ENCODE measurements at places on chromosomes 5 and 9.

DNA sequence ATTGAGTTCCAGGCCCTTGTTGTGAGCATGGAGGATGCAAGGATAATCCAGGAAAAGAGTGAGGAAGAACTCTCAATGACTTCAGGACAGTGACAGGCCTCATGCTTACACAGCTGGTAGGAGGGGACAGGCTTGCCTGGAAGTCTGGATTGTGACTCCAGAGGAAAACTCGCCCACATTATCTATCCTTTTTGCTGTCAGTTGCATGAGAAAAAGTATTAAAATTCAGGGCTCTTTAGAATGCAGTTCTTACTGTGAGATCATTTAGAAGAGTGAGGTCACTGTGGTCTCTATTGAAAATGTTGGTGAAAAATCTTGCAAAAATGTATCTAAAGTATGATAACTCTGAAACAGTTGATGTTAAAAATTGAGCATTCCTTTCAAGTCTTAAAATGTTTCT, 30.5 kb downstream of the NTRK2 start:
- DNase-seq, result no peak

DNA sequence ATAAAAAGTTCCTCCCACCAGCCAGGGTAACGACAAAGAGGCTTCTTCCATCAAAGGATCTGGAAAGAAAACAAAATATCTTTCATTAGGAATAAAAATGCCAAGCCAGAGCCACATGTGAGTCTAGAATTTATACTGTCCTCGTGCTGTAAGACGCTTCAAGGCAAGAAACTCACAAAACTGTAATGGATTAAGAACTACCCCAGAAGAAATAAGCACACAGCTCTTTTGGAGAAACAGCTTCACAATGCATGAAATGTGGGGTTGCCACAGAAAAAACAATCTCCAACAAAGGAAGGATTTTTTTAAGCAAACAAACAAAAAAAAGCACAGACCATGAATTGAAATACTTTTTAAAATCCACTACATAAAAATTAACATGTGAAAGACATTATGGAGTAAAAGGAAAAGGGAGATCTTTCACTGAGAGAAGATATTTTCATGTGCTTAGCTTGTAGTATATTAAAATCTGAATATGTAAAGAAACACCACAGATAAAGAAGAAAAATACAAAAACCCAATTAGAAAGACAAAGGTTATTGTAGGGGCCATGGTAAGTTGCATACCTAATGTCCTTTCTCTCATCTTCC, 140.5 kb upstream of the NFIL3 start:
- no peak for DNase-seq

DNA sequence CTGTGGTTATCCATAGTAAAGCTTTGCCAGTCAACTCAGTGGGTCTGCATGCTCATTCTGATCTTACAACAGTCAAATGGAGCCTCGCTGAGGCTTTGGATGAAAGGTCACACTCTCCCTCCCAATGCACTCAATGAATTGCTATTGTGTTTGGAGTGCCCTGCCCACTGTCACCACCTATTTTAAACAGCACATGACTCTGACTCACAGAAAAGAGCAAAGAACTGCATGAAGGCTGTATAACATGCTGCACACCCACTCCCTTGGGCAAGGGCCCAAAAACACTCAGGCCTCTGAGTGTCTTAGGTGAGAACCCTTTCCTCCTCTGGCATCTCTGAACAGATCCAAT, 118.7 kb upstream of the CCDC112 start:
- DNase-seq, result no peak

GRCh38 chr5:57681942-57682341, 199.3 kb upstream of the ACTBL2 start:
- no peak for DNase-seq

DNA sequence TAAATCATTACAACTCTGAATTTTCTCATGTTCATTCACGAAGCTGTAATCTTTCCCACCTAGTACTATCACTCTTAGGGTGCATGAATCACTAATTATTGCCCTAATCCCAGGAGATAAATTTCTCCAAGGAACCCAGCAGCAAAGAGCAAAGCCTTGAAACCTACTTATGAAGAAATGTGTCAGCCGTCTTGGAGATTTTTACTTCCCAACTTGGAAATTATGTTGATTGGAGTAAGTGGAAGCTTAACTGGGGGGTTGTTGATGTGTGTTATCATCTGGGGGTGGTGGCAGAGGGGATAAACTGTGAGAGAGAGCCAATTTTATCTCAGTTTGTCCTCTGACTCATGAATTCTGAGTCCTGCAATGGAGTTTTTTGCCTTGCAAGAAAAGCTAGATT, 440.5 kb upstream of the WWC1 start:
- DNase-seq, result no peak

DNA sequence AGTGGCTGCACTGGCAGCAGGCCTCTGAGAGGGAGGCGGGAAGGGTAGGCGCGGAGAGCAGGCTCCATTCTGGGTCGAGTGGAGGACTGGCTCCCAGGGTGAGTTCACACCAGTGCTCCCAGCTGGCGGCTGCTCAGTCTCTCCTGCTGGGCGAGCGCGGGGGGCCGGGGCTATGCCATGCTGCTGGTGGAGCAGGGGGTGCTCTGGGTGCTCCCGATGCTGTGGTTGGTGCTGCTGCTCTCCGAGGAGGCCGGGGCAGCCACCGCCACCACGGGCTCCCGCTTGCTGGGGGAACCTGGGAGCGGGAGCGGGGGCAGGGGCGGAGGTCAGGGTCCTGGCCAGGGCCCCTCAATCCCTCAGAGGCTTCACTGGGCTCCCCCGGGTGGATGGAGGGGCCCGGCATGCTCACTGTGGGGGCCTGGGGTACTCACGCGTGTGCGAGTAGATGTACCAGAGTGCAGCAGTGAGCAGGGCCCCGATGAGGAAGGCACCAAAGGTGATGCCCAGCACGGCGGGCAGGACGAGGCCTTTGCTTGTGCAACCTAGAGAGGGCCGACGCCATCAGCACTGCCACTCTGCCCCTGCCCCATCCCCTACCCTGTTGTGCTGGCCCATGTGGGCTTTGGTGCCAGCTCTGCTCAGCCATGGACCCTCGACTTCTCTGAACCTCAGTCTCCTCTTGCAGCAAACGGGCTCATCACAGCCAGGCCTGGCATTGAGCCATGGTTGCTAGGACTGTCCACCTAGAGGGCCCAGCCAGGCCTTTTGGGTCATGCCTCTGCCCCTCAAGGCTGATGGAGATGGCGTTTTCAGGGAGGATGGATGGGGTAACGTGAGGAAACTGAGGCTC, 13.1 kb downstream of the FPGS start:
- DNase-seq, result no peak

DNA sequence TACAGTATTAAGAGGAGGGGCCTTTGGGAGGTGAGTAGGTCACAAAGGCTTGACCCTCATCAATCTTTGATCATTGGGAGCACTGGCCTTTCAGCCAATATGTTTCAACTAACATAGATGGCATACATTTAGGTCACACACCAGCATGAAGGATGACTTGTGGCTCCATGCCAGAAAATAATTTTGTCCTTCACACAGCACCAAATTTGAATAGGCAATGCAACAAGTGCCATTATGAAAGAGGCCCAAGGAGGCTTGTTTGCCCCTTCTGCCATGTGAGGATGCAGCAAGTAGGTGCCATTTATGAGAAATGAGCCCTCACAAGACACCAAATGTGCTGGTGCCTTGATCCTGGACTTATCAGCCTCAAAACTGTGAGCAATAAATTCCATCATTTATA, 81.1 kb downstream of the JAKMIP2 start:
- no peak for DNase-seq

GRCh38 chr9:95409650-95410426, 92.3 kb upstream of the FANCC start:
- DNase-seq, result no peak

DNA sequence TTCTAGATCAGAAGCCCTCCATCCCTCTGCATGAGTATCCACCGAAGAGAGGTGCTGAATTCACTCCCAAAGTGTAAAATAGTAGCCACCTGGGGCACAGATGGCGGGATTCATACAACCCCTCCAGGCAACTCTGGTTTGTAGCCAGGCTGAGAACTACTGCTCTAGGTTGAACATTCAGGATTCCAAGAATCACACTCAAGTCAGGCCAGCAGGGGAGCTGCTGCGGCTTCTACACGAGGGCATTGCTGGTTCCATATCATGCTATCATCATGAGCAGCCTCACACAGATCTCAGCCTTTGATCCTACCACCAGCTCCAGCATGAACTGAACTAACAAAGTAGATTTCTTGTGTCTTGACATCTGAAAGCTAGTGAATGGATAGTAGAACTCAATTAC, 367.9 kb downstream of the DIRAS2 start:
- DNase-seq, result no peak

- DNase-seq, result no peak
These were observed 6.9 kb downstream of the SHC3 start for GRCh38 chr9:89171693-89172092.

DNA sequence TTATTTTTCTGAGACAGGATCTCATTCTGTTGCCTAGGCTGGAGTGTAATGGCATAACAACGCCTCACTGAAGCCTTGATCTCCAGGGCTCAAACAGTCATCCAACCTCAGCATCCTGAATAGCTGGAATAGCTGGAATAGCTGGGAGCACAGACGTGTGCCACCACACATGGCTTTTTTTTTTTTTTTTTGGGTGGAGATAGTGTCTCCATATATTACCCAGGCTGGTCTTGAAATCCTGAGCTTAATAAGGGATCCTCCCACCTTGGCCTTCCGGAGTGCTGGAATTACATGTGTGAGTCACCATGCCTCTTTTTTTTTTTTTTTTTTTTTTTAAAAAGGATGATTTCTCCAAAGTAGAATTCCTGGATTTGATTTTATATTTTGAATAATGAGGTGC, 60.7 kb downstream of the NSD1 start:
- DNase-seq, result peak; percentile 15

- no peak for DNase-seq
These were observed 255.2 kb downstream of the SGCD start for GRCh38 chr5:156582193-156582598.

DNA sequence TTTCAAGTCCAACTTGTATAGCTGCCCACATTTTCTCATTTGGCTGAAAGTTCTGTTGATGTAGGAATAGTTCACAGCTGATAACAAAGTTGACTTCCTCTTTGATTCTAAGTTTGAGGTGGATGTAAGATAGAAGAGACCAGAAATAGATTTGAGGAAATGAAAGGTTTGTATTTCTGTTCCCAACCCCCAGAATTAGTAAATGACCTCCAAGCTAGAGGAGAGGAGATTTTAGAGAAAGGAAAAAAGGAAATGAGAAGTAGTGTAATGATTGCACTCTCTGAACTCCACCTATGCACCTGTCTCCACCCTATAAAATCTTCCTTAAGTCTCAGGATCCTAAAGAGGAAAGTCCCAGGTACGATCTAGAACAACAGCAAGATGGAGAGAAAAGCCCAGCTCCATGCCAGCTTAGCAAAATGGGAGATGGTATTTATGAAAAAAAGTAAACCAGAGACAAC, 130.4 kb upstream of the POC5 start:
- no peak for DNase-seq

GRCh38 chr5:165201369-165201768, 1696.0 kb downstream of the MAT2B start:
- no peak for DNase-seq

DNA sequence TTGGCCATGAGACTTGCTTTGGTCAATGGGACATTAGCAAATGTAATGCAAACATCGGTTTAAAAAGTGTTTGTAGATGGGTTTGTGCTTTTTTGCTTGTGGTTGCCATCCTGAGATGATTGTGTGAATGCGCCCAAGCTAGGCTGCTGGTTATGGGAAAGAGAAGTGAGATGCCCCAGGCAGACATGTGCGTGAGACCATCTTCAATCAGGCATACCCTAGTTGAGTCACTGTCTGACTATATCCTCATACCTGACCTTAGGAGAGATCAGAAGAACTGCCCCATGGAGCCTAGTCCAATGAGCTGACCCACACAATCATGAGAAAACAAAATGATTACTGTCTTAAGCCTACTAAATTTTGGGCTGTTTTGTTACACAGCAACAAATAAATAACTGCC, 36.8 kb upstream of the ZNF608 start:
- no peak for DNase-seq

- DNase-seq, result no peak
These were observed 731 bp downstream of the PRR16 start for GRCh38 chr5:120464627-120465435.

- no peak for DNase-seq
These were observed 12.5 kb upstream of the SYNPO start for GRCh38 chr5:150627731-150628545.

GRCh38 chr9:84597131-84597530, 72.4 kb upstream of the NTRK2 start:
- DNase-seq, result no peak

DNA sequence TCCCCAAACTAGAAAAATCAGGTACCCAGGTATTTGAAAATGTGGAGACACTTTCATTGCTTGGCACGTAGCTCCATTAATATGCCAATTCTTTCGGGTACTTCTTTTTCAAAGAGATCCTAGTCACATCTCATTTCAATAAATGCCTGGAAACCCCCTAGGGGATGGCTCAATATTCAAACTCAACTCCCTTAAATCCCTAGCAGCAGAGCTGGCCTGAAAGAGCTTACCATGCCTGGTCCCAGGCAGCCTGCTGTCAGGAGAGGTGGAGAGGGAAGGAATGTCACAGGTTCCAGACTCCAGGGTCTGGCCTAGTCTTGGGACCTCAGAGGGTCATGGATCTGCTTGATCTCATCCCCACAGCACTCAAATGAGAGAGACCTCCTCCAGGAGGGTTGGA, 187.1 kb downstream of the SPOCK1 start:
- no peak for DNase-seq

GRCh38 chr9:114722081-114722621, 40.2 kb upstream of the TEX48 start:
- DNase-seq, result no peak

DNA sequence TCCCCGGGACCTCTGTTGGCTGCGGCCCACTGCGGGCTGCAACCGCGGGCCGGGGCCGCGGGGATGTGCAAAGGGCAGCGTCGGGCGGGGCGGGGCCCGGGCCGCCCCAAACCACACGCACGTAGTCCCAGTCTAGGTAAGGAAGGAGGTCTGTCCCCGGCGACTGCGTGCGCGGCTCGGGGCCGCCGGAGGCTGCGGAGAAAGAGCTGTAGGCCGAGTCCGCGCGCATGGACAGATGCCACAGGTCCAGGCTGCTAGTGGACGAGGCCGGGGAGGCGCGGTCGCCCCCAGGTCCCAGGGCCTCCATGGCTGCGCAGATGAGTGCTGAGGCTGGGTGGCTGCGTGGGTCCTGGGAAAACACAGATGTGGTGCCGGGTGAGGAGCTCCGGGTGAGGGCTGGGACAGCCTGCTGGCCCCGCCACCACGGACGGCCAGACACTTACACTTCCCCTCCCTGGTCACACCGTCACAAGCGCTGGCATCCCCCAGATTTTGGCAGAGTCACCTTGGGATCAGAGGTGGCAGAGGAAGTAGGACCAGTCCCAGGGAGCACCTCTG, 4.5 kb downstream of the SHROOM1 start:
- DNase-seq, result no peak

GRCh38 chr5:17069995-17070511, 134.0 kb upstream of the MYO10 start:
- peak; percentile 77 for DNase-seq

- DNase-seq, result no peak
These were observed 28.1 kb downstream of the PDE6A start for GRCh38 chr5:149916334-149917072.

All from left kidney (tissue), 8 donors.